ENCODE measurements at places on chromosomes 5 and 9. TPM values are rescaled to one million over a fixed set of nuclear protein-coding genes. Genes with fewer than 3 reads are reported as not detected.

EDIL3 gene
- total RNA-seq, result not detected

GPR151 gene
- total RNA-seq, result not detected

BARHL1 gene
- not detected for total RNA-seq

IL9 gene
- 2.0 TPM for total RNA-seq

SERF1A gene
- total RNA-seq, result 12.9 TPM

F2RL2 gene
- not detected for total RNA-seq
